ENCODE measurements at places on chromosomes 1 and 21.

DNA sequence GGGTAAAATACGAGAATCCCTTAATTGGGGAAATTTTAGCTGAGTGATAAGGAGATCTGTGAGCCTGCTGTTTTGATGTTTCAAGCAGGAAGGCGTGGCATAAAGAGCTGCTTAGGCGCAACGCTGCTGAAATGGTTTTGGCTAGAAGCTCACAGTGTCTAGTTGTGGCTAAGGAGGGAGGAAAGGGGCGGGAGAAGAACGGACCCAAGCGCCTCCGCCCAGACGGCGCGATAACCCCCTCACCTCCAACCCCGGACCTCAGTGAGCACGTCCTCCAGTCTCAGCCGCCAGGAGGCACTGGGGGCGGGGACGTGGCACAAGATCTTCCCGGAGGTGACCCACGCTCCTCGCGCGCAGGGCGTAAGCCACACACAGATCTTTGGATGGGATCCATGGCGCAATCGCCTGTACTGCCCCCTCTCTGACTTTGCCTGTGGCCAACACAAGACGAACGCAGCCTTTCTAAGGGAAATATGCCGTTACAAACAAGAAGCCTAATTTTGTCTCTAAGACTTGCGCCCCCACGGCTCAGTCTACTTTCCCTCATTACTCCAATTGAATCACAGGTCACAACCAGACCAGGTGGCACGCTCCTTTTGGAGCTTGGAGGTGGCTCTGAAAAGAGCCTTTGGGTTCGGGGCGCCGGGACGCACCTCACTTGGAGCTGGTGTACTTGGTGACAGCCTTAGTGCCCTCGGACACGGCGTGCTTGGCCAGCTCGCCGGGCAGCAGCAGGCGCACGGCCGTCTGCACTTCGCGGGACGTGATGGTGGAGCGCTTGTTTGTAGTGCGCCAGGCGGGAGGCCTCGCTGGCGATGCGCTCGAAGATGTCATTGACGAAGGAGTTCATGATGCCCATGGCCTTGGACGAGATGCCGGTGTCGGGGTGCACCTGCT is 23.4 kb upstream of the RNF187 start:
- no peak for DNase-seq

GRCh38 chr1:116907351-116907750 is 2.4 kb upstream of the PTGFRN start:
- no peak for DNase-seq

DNA sequence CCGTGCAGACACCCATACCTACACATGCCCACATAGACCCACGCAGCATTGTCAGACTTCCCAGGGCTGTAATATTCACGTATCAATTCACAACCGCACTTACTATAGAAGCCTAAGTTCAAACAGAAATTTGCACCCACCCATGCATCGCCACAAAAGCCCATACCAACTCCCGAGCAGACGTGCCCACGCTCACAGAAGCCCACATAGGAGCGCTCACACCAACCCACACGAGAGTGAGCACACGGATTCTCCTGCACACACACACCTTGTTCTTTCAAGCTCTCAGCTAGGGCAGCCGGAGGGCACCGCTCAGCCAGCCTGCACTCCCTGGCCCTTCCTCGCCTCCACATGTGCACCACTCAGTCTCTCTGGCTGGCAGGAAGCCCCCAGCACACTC is 4.6 kb downstream of the MFAP2 start:
- no peak for DNase-seq

DNA sequence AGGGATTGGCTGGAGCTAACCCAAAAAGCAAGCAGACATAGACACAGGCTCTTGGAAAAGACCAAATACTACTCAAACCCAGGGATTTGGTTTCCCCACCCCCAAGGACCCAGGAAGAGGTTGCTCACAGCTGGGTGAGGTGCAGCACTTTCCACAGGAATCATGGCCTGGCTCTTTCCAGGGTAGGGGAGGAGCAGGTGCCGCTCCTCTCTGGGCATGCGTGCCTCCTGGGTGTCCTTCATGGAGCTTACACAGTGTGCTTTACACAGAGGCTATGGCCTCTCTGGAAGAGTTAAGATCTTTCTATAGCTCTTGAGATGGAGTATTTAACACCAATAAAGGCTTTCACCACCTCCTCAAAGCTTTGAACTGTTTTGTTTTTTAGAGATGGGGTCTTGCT is 88.3 kb downstream of the CD58 start:
- DNase-seq = no peak

DNA sequence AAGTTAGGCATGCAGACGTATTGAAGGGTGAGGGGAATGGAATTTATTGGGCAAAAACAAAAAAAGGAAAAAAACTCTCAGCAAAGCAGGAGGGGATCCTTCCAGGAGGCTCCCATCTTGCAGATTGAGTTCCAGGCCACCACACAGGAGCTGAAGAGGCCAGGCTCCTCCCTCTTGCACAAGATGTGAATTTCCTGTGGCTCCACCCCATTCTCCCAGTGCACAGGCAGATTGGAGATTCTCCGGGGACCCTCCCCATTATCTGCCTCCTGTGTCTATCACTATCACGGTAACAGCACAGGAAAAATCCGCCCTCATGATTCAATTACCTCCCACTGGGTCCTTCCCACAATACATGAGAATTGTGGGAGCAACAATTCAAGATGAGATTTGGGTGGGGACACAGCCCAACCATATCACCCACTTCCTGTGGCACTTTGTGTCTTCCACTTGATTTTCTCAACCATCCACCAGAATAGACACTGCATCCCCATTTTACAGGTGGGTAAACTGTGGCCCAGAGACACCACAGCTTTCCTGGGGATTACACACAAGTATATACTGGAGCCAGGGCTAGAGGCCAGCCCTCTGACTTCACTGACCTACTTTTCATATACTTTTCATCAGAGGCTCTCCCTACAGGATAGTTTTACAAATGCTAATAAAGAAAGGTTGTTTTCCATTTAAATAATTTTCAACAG is 18.9 kb upstream of the COL6A1 start:
- DNase-seq = no peak

- DNase-seq = no peak
These were observed 45.1 kb upstream of the MUTYH start for GRCh38 chr1:45385302-45385701.
